ENCODE measurements at places on chromosomes 6 and 20. TPM values are rescaled to one million over a fixed set of nuclear protein-coding genes. Genes with fewer than 3 reads are reported as not detected.

CEBPB gene
- 35.2 TPM for total RNA-seq

MYB gene
- total RNA-seq = 13.9 TPM

PTCRA gene
- not detected for total RNA-seq

GRCh38 chr6:10578723-10579122 lies 57.6 kb downstream of the GCNT2 start:
- no peak for DNase-seq

- DNase-seq = no peak
These were observed 580.6 kb downstream of the TFAP2A start for GRCh38 chr6:9834233-9834632.

GRCh38 chr6:73394577-73395354 lies at the start of gene DDX43:
Gene DDX43 (plus strand): TSS chr6:73394828. CDS start chr6:73394906, 78 bp downstream.
- no peak for DNase-seq

- DNase-seq = no peak
These were observed 36.6 kb downstream of the NKX2-4 start for GRCh38 chr20:21360705-21361104.

DNA sequence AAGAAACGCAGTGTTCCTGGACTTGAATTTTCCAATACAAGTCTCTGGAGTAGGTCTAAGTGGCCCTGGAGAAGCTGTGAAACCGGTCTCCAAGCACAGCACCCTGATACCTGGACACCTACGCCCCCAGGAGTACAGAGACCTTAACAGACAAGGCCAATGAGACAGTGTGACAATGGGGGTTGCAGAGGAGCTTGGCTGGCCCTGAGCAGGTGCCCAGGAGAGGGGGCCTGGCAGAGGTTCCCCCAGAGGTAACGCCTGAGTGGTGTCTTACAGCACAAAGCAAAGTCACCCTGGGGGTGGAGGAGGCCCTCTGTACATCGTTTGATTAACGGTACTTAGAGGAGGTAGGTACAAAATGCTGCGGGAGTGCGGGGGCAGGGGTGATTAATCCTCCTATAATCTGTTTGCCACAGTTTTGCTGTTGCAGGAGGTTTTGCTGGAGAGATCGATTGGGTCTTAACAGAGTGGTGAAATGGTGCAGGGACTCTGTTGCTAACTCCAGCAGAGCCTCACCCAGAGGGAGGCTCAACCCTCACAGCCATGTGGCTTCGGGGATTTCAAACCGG lies 37.3 kb upstream of the APCDD1L start:
- DNase-seq = no peak

Data from activated T-cell treated with anti-CD3 and anti-CD28 coated beads, Interleukin-2, amount 50 U/mL, for 4 hours (primary cell).